Effector memory CD4-positive, alpha-beta T cell (primary cell): ENCODE measurements at places on chromosomes 6 and 20.

- DNase-seq = no peak
Measured at GRCh38 chr20:52481443-52481842, 289.9 kb upstream of the ZFP64 start.

GRCh38 chr6:132101535-132101934 lies 150.4 kb upstream of the CCN2 start:
- DNase-seq = no peak

- DNase-seq = no peak
Measured at GRCh38 chr6:14060971-14061370, 56.6 kb upstream of the CD83 start.

GRCh38 chr20:24501764-24502556 lies 32.5 kb downstream of the SYNDIG1 start:
- DNase-seq = no peak

DNA sequence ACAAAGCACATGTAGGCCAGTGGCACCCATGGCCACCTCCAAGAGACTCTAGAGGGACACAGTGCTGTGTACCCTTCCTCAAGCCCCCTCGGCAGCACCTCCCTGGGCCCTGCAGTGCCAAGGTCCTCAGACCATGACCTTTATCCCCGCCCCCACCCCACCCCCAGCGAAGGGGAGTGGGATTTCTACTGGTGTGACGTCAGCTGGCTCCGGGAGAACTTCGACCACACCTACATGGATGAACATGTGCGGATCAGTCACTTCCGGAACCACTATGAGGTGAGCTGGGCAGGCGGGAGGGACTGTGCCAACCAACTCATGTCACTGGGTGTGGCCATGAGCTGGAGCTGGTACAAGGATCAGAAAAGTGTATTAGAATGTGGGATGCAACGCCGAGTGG lies 38.0 kb downstream of the TTLL9 start:
- no peak for DNase-seq

GRCh38 chr20:39795401-39796272 lies 833.5 kb downstream of the DHX35 start:
- no peak for DNase-seq

DNA sequence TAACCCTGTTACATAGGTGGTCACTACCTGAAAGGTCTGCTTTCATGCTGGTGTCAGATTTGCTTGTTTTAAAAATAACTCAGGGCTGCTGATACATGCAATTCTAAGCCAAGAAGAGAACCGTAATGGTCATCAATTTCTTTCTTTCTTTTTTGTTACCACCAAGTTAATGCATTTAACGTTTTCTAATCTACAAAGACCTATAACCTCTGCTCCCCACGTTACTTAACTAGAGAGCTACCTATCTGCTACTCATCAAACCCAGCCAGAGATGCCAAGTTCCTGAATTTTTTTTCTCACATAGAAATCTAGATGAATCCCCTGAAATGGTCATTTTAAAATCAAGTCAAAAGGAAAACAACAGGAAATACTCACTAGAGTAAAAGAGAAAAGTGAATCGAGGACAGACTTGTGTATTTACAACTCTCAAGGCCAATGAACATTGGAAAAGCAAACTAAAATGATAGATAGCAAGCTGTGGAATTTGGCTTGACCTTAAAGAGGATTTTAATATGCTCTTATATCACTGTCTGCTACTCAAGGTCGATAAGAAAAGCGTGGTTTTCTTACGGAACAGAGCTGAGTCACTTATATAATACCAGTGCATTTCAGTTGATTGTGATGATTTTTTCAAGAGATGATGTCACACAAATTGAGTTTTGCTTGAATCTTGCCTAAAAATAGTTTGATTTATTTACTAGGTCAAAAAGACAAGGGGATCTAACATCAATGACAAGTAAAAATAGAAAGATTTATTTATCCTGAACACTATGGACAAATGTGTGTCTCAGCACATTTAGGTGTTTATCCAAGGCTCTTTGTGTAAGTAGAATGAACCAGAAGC lies 67.9 kb downstream of the SGK1 start:
- DNase-seq = no peak

GRCh38 chr6:109383438-109383940 lies 1.2 kb upstream of the CD164 start:
- DNase-seq = no peak

DNA sequence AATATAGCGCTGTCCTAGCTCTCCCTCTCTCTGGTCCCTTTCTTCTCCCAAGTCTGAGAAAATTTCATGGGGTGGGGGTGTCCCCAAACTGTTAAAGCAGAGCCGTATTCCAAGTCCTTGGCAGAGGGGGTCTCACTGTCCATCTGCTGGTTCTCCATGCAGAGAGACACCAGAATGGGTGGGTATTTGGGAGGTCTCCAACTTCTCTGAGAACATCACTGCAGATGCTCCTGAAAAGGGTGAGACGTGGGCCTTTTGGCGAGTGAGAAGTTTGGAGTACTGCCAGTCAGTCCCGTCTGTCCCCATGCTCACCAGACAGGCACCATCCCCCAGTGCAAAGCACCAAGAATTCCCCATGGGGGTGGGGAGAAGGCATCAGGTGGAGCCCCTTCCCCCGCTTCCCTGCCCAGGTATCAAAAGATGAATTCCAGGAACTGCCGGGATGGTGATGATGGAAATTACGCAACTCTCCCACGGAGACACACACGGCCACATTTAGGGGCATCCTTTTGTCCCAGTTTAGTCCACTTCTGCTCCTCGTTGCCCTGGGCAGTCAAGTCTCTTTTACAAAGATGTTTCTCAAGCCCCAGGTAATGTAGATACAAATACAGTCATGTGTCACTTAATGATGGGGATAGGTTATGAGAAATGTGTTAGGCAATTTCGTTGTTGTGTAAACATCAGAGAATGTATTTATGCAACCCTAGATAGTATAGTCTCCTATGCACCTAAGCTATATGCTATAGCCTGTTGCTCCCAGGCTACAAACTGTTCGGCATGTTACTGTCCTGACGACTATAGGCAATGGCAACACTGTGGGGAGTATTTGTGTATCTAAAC lies 73.4 kb upstream of the SRSF6 start:
- no peak for DNase-seq

- DNase-seq = no peak
Measured at GRCh38 chr6:52493669-52494068, 73.5 kb downstream of the EFHC1 start.

DNA sequence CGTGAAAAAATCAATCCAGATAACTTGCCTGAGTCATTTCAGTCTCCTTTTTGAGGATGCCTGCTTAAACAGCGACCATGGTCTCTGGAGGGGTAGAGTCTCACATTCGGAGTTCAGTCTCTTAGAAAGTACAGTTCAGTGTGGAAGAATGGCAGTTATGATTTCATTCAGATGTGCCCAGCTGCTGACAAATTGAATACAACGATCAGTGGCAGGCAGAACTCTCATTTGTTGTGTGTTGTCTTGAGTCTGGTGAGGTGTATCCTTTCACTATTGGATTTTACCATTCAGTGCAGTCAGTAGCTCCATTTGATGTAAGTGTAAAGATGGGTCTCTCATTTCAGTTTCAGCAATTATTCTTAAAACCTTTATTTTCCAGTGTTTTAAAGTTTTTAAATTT lies 639 bp upstream of the TULP4 start:
- DNase-seq = no peak

- peak; percentile 41 for DNase-seq
Measured at GRCh38 chr6:24951811-24952299, 16.1 kb upstream of the RIPOR2 start.

DNA sequence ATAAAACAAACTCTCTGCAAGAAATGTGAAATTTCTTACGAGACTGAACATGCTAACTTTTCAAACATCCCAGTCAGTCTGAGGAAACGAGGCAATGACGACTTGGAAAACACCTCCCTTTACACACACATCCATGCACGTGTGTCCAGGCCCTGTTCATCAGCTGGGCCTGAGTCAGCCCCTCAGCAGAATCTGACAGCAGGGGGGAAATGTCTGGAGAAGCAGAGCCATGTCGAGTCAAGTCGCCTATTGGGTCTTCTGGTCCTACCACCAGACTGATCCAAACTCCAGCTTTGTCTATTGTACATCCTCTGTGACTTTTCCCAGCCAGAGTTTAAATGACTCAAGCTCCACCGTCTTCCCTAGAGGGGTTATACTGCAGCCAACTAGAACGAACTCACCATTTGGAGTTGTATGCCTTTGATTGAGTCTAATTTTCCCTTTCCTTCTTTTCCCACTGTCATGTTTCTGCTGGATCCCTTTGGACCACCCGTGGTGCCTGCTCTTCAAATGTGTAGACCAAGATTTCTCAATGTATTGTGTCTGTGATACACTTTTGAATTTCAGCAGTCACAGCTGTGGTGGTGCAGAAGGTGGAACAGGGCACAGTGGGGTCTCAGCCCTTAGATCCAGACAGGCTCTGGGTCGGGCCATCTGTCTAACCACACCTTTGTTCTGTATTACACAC lies 254.0 kb downstream of the CDC5L start:
- DNase-seq = no peak

GRCh38 chr6:26250698-26251044 lies 114.3 kb upstream of the BTN3A2 start:
- DNase-seq = no peak

GRCh38 chr6:5278047-5278446 lies 16.7 kb downstream of the FARS2 start:
- DNase-seq = no peak

GRCh38 chr6:34110610-34111009 lies 35.3 kb downstream of the GRM4 start:
- no peak for DNase-seq

- no peak for DNase-seq
Measured at GRCh38 chr6:29011276-29011734, 6.2 kb upstream of the ZNF311 start.

DNA sequence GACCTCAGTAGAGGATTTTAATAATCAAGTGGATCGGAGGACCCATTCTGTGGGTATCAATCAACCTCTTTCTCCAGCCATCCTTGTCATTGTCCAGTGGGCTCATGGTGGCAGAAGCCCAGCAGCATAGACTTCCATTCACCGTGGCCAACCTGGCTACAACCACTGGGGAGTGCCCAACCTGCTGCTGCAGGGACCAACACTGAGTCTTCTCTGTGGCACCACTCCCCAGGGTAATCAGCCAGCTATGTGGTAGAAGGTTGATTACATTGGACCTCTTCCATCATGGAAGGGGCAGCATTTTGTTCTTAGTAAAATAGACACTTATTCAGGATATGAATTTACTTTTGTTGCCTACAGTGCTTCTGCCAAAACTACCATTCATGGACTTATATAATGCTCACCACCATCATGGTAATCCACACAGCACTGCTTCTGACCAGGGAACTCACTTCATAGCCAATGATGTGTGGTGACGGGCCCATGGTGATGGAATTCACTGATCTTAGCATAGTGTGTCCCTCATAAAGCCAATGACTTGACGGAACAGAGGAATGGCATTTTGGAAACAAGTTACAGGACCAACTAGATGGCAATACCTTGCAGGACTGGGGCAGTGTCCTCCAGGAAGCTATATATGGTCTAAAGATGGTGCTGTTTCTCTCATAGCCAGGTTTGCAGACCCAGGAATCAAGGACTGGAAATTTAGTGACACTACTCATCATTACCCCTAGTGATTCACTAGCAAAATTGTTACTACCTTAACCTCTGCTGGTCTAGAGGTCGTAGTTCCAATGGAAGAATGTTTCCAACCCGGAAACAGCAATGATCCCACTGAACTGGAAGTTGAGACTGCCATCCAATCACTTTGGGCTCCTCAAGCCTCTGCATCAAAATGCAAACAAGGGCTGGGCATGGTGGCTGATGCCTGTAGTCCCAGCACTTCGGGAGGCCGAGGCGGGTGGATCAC lies 7.6 kb downstream of the CD24 start:
- no peak for DNase-seq

GRCh38 chr20:64143018-64143801 lies 21.0 kb upstream of the MYT1 start:
- no peak for DNase-seq

DNA sequence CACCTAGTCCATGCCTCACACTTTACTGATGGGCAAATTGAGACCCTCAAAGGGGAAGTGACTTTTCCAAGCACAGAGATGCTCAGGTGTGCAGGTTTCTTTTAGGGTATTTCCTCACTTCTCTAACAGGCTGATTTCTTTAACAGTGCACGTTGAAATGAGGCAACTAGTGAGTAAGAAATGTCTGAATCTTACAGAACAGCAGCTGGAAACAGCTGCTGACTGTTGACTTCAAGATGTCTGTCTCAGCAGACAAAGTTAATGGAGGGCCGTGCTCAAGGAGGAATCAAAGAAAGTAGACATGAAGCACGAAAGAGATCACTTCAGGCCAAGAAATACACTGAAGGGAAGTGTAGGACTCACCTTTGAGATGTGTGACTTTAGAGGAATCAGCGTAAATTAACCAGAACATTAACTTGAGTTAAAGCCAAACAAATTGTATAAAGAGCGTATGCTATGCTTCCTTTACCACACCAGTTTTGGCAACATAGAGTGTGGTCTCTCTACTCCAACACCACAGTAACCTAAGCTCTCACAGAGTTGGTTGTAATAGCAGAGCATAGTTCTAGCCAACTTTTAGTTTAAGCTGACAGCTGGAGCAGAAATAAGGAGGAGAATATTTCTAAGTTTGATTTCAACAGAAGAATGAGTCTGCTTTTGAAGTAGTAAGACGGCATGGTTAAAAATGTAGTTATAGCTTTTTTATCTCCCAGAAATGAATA lies 60.9 kb downstream of the SAMD3 start:
- DNase-seq = no peak

DNA sequence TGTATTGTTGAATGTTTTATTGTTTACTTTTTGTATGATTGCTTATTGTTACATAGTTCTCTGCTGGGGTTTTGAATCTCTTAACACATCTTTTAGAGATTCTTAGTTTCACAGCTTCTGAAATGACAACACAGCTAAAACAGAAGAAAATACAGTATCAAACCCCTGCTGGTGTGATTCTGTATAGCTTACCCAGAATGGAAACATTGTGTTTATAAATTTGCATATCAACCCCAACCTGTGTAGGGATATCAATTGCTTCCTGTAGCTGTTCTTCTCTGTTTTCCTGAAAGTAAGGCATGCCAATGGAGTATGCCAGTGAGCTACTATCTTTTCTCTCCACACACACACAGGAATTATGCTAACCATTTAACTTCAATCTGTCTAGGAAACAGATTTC lies 64.3 kb upstream of the ID4 start:
- no peak for DNase-seq

DNA sequence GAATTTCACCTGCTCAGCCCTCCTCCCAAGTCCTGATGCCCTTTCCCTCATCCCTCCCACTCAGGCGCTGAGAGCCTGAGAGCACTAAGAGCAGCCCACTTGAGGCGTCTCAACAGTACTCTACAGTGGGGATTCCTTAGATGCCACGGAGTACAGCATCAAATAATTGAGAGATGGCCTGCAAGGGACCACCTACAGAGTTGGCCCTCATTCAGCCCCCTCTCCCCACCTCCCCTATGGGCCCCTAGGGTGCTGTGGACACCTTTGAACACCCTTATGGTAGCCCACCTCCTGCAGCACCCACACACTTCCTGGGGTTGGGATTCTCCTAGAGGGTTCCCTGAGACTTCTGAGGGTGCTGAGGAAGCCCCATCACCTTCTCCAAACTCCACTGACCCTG lies 37.1 kb upstream of the SIRPG start:
- DNase-seq = no peak

GRCh38 chr20:34537651-34538050 lies 20.9 kb upstream of the MAP1LC3A start:
- DNase-seq = no peak
